Retina (tissue), 1 donor: ENCODE measurements at places on chromosomes 1 and 21.

DNA sequence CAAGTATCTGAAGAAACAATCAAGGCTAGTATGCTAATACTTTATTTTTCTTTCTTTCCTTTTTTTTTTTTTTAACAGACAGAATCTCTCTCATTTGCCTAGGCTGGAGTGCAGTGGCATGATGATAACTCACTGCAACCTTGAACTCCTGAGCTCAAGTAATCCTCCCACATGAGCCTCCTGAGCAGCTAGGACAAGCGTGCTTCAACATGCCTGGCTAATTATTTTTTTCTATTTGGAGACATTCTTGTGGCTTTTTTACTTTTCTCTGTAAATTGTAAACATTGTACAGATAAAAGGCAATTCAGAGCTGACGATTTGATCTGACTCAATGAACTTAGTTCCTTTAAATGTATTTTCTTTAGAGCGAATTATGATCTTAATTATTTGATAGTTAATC lies 41.4 kb downstream of the CCDC18 start:
- no peak for DNase-seq

- DNase-seq, result no peak
Observed at GRCh38 chr1:116942344-116942743, 32.6 kb downstream of the PTGFRN start.

DNA sequence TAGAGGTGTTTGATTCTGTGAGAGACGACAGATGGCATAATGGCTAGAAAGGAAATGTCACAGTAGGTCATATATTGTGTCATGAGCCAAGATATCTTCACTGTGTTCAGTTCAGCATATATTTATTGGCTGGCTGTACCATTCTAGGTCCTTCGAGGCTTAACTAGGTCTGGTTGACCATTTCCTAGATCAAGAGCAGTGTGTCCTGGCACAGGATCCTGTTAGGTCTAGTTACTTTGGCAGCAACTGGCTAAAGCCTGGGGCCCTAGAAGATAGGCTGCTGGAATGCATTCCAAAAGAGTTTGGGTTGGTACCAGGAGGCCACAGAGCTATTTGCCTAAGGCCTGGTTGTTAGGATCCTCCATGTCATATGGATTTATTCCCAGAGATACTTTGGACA lies 20.9 kb downstream of the ZBTB40 start:
- DNase-seq, result no peak

GRCh38 chr1:160092366-160093068 lies 5.9 kb downstream of the IGSF8 start:
- DNase-seq, result no peak

GRCh38 chr1:188386666-188387065 lies 1557.9 kb downstream of the PLA2G4A start:
- no peak for DNase-seq

DNA sequence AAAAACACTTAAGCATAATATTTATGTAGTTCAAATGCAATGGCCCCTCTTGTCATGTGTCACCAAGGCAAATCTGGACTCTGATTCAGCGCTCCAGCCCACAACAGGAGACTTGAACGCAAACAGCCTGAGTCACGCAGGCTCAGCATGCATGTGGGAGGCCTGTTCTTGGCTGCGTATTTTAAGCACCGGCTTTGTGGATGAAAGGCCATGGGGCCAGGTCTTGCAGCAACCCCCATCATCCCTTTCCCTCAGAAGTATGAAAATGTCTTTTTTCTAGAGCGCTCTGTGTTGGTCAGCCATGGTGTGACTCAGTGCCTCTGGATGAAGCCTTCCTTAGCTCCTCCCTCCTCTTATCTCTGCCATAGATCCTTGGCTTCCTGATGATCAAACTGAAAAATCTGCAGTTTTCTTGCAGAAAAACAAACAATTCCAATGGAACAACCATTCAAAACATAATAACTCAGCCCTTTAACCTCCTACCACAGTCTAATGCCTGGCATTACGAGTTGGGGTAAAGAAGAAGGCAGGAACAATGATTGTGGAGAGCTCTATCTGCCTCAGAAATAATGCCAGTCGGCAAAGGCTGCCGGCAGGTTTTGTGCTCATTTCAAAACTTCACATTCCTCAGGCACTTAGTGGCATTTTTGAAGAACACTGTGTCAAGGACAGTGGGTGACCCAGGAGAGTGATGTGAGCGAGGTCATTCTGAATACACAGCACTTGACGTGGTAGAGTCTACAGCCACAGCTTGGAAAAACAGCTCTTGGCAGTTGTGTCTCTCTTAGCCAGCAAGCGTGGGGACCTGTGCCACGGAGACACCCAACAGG lies 167.5 kb downstream of the CLIC6 start:
- no peak for DNase-seq

- no peak for DNase-seq
Observed at GRCh38 chr21:22363504-22363903, 1365.3 kb downstream of the NCAM2 start.

DNA sequence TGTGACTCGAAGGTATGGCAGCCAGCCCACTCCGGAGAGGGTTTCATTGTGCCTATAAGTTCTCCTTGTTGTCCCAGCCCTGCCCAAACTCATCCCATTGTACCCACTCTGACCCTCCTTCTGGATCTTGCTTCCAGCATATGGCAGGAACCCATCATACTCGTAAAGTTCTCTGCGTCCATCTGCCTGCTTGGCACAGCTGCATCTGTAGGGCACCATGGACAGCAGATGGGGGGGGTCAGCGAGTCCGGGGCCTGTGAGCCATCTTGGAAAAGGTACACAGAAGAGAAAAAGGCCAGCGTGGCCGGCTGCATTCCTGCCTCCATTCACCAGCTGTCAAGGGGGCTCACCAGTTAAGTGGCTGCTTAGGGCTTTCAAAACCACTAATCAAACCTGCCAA lies 94.9 kb upstream of the IGSF21 start:
- DNase-seq, result no peak

- no peak for DNase-seq
Observed at GRCh38 chr1:18927654-18928272, 25.4 kb upstream of the ALDH4A1 start.

GRCh38 chr1:94989911-94990473 lies 63.1 kb upstream of the CNN3 start:
- no peak for DNase-seq

DNA sequence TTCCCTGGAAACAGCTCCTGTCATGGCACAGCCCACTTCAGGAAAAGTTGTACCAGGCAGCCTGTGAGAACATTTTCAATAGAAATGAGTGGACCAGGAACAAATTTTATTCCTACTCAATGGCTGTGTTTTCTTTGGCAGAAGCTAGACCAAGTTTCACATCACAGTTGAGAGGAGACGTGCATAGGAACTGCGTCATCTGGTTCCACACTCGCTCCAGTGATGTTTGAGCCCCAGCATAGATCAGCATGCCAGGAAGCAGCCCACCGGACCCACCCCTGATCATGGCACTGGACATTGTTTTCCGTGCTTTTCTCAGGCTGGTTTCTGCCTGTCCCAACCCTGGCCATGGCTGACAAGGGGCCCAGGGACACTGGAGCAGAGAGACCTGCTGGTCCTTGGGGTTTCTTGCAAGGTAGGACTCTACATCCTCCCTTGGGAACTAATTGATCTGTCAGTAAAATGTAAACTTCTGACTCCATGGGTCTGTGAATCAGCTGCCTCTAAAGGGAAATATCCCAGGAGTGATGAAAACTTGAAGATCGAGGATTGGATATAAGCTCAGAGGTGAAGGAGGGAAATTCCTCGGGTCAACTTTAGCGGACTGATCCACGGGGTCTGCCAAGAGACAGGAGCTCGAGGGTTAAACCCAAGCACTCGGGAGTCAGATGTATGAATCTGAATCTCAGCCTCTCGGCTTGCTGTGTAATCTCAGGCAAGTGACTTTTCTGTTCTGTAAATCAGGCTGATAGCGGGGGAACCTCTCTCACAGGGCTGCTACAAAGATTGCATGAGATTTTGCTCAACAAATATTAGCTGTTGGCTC lies 35.7 kb downstream of the NEK2 start:
- no peak for DNase-seq

- DNase-seq, result no peak
Observed at GRCh38 chr1:59368008-59368670, 71.2 kb downstream of the FGGY start.
